ENCODE measurements at places on chromosomes 4 and X.

DNA sequence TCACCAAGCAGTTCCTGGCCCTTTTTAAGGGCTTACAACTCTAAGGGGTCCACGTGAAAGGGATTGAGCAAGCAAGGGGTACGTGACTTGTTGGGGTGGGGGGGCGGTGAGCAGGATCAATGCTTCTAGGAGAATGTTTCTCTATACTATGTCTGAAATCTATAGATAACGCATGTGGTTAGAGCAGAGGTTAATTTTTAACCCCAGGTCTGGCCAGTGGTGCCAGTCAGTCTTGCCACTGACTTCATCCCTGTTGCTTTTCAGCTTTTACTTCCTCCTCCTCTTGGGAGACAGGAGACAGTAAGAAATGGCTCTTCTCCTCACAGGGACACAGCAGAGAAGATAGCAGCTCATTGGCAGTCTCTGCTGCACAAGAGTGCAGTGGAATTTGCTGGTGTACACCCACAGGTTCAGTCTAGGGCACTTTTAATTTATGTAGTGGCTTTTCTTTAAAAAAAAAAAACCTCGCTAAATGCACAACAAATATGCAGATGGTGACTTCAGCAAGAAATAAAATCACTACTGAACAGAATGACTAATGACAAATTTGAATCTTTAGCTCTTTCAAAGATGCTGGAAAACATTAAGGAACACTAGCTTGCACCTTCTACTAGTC is 190.5 kb downstream of the CCNG2 start:
- DNase-seq = no peak

GRCh38 chr4:174873931-174874330 is 44.2 kb upstream of the ADAM29 start:
- no peak for DNase-seq

GRCh38 chrX:25819879-25820278 is 318.3 kb upstream of the MAGEB18 start:
- DNase-seq = no peak

DNA sequence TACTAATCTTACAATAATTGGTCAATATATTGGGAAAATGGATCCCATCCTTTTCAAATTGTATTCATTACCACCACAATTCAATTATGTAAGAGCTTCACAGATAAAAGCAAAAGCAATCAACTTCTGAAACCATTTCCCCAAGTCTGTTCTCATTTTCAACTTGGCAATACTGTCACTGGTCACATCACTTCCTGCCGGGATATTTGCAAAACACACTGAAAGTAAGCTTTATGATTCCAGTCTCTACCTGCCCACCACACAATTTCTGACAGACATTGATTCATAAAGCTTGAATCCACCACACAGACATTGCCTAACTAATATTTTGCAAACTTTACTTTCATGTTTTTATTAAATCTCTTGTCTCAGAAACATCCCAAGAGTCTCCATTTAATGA is 53.6 kb downstream of the LIN54 start:
- no peak for DNase-seq

GRCh38 chrX:109733613-109734083 is 591 bp upstream of the ACSL4 start:
- DNase-seq = no peak
